ENCODE measurements at places on chromosomes 1 and 21.

DNA sequence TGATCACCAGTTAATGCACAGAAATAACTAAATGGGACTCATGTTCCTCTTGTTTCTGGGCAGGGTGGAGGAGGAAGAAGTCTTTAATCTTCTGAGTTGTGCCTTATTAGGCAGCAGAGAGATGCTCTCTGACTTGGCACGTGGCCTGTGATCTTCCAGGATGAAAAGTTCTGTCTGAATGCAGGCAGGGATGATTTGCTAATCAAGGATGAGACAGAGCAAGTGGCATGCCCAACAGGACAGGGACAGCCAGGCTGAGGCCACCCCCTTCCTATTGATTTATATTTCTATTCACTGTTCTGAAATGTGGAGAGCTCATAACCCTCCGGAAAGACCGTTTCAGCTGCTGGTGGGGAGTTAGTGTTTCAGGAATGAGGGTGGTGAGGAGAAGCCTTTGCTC lies 477.8 kb upstream of the CAMK1G start:
- DNase-seq: no peak

GRCh38 chr21:38337793-38338192 lies 81.0 kb downstream of the KCNJ15 start:
- no peak for DNase-seq

- no peak for DNase-seq
Observed at GRCh38 chr1:170296211-170296610, 150.5 kb downstream of the NTMT2 start.

DNA sequence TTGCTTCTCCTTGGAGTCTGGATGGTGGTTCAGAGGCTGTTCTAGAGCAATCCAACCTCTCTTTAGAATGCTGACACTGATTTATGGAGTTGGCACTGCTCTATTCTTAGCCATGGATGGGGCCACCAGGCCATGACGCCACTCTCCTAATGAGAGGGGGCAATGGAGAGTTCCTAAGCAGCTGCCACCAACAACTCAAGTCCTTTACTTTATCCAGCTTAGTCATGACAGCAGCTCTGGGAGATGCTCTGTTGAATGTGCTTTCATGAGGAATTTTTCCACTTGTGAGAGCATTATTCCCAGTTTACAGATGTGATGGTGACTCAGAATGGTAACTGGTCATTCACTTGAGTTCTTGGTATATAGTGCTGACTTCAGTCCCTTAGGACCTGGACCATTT lies 366.3 kb downstream of the HHAT start:
- no peak for DNase-seq

DNA sequence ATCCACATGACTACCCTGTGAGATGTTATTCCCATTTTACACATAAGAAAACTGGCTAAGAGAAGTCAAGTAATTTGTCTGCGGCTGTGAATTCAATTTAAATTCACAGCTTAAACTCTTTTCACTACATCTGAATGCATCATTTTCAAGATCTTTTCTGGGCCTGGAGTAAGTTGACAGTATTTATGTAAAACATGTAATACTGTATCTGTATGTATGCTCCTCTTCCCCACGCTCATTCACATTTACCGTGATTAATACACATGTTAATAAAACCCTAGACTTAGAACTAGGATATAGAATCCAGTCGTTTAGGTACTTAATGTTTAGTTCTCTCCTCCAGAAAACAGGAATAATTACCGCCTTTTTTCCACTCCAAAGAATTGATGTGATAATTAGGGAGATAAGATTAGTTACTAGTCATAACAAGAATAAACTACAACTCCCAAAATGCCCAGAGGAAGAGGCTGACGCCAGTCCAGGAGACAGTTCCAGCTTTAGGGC lies 442 bp upstream of the PPP1R12B start:
- DNase-seq: no peak

DNA sequence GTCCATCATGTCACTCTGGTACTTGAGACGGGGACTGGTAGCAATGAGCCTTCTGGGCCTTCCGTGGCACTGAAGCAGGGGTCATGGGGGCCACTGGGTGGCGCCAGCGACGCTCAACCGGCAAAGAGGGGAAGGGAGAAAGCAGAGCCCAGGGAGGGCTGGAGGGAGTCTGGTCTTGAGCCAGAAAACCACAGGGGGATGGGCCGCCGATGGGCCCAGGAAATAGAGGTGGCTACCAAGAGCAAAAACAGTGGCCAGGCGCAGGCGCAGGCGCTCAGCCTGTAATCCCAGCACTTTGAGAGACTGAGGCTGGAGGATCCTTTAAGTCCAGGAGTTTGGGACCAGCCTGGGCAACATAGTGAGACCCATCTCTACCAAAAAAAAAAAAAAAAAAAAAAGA lies 21.8 kb downstream of the EXOC8 start:
- DNase-seq: peak; percentile 49

GRCh38 chr21:46662765-46663500 lies 27.5 kb downstream of the PRMT2 start:
- DNase-seq: no peak

DNA sequence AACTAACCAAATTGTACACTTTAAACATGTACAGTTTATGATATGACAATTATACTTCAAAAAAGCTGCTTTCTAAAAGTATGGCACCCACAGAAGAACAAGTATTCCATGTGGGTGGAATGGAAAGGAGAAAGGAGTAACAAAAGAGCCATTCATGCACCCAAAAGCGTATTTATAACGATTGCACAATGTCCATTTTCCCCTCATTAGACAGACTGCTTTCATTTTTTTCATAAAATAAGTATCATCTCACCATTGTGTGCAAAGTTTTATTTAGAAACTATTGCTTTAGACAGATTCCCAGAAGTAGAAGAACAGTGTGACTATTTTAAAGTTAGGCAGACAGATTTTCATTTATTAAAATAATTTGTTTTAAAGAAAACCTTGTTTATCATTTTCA lies 59.6 kb downstream of the KIAA0319L start:
- DNase-seq: no peak

DNA sequence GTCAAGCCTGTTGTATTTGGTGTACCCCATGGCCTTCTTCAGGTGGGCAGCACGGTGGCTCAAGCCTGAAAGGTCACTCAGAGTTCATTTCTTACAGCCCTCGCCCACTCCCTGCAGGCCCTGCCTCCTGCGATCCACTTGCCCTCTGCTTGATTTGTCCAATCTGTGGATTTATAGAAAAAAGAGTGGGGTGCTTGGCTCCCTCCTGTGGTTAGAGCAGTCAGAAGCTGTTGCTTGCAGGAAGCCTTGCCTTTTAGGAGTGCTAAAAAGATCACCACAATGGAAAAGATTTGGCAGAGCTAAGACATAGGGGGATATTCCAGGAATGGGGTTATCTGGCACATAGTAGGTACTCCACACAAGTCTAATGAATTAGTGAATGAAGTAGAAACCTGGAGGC lies 108.0 kb upstream of the TRABD2B start:
- no peak for DNase-seq
